Fibroblast of lung (primary cell): ENCODE measurements at places on chromosomes 12 and 14. TPM values are rescaled to one million over a fixed set of nuclear protein-coding genes. Genes with fewer than 3 reads are reported as not detected.
A peak's percentile ranks its signal among the peaks of the same experiment; 100 is the strongest.

DNA sequence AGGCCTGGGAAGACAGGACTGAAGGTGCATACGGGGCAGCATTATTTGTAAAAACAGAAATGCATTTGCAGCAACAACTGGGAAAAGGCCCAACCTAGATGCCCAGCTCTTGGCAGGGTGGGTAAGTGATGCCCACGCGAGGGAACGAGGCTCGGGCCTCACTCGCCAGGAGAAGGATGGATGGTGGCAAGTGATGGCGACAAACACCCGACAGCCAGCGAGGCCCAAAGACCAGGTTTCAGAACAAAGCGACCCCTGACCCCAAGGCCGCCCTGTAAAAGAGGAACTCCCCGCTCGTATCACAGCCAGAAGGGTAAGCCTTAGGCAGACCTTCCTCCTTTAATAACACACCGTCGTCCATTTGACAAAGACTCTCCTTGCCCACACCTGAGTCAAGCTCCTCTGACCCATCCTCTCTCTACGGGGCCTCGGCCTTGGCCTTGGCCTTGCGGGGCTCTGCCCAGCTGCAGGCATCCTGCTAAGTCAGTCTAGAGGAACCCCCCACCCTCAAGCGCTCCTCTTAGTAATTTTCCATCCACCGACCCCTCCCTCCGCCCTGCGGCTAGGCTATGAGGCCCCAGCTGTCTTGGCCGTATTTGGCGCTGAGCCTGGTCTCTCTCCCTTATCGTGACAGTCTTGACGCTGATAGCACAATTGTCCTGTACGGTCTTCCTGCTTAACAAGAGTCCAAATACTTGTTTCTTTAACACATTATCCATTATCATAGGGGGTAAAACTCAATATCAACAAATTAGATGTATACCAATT is 80.2 kb downstream of the NCOR2 start:
- DNase-seq = no peak

- peak; percentile 65 for DNase-seq
Measured at GRCh38 chr12:25328072-25328712, 77.5 kb upstream of the KRAS start.

DNA sequence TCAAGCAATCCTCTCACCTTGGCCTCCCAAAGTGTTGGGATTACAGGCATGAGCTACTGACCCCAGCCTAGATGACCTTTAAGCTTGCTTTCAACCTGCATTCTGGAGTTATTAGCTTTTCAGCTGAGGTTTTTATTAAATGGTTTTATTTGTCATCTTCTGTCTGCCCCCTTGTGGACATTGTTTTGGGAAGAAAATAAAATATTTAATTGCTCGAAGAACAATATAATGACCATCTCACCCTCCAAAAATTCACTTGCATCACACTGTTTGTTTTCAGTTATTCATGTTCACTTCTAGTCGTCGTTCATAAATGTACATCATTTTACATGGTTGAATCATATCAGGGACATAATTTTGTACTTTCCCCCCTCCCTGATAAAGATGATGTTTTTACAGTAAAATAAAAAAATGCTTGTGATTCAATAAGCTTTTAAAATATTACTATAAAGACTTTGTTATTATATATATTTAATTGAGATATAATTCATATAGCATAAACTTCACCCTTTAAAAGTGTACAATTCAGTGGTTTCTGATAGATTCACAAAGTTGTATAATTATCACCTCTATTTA is 10.1 kb upstream of the SPATS2 start:
- peak; percentile 51 for DNase-seq

GRCh38 chr12:119942386-119942785 is 46.6 kb upstream of the BICDL1 start:
- no peak for DNase-seq

- DNase-seq = no peak
Measured at GRCh38 chr12:62258941-62259630, 1.1 kb upstream of the USP15 start.

DNA sequence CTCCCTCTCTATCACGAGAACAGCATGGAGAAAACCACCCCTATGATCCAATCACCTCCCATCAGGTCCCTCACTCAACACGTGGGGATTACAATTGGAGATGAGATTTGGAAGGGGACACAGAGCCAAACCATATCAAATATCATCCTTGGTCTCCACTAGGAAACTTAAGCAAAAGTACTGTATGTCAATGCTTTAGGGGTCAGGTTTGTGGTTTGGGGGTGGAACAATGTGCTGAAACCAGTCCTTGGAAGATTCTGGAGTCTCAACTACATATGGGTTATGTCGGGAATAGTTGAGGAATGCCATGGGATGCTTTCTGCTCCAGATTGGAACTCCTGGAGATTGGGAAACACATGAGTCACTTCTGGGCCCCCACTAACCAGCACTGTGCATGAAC is 48.3 kb upstream of the CCDC63 start:
- no peak for DNase-seq

GRCh38 chr14:102827716-102828115 is 50.5 kb downstream of the TRAF3 start:
- DNase-seq = peak; percentile 61

GRCh38 chr12:50640321-50640939 is 123.5 kb upstream of the ATF1 start:
- DNase-seq = no peak

DNA sequence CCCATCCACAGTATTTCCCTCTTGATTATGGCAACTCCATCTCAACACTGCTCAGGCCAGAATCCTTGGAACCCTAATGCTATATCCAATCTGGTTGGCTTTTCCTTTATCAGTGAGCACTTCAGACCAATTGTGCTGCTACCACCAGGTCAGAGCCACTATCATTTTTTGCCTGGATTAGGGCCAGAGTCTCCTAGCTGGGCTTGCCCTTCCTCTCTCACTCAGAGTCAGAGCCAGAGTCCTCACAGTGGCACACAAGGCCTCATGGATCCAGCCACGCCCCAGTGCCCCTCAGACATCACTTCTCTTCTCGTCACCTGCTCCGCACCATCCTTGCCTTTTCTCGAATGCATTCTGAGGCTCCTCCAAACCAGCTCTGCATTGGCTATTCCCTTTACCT is 211.1 kb downstream of the ANO6 start:
- no peak for DNase-seq

GRCh38 chr12:69350777-69351176 is 2.6 kb downstream of the LYZ start:
- no peak for DNase-seq

DNA sequence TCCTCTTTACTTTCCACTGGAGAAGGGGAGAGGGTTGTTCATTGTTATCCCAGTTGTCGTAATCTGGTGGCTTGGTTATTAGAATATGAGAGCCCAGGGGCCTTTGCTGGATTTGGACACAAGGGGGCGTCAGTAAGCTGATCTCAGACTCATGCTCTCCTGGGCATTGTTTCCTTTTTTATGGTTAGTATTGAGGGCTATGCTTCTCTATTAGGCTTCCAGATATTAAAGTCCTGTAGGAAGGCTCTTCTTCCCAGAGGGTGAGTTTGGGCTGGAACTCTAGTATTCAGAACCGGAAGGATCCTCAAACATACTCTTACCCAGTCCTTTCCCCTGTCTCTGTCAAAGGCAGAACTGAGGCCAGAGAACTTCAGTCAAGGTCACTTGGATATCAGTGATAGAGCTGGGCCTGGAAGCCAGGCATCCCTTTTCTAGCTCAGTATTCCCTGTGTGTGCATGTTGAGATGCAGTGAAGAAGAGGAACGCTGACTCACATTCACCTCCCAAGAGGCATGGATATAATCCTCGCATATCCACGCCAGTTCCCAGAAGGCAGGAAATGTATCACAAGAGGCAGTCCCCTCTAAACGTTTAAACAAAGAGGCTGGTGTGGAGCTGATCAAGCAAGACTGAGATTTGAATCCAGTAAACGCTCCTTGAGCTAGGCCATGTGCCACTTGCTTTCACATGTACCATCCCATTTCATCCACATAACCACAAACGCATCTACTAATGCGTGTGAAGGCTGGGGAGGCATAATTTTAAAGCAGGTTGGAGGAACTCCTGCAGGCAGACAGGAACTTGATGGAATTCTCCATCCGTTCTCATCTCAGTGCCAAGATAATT is 41.6 kb downstream of the UBE3B start:
- peak; percentile 63 for DNase-seq

GRCh38 chr12:132754160-132754932 is 7.3 kb downstream of the ANKLE2 start:
- no peak for DNase-seq

- no peak for DNase-seq
Measured at GRCh38 chr14:55758796-55759195, 178.8 kb downstream of the KTN1 start.

GRCh38 chr12:31586728-31587127 is 4.2 kb downstream of the DENND5B start:
- DNase-seq = no peak

DNA sequence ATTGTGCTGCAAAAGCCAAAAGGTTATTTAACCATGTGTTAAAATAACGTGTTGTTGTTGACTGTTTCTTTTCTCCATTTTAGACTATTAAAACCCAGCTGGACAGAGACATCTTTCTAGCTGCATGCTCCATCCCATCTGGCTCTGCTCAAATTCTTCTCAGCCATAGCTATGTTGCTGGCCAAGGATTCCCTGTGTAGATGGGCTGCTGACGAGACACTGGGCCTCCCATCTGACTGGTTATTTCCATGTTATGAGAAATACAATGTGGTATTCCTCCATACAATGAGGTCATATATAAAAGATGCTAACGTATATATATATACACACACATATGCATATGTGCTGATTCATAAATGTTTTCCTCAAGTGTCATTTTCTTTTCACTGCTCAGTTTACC is 30.1 kb downstream of the MED13L start:
- DNase-seq = peak; percentile 50

GRCh38 chr14:103480595-103480994 is 42.0 kb downstream of the CKB start:
- DNase-seq = no peak

GRCh38 chr12:93166541-93167307 is 211.0 kb upstream of the NUDT4 start:
- DNase-seq = no peak

- no peak for DNase-seq
Measured at GRCh38 chr14:43548368-43548767, 958.7 kb downstream of the FSCB start.

GRCh38 chr14:33839193-33840076 is 111.4 kb downstream of the EGLN3 start:
- DNase-seq = peak; percentile 61

- peak; percentile 35 for DNase-seq
Measured at GRCh38 chr14:98290596-98290995, 981.4 kb downstream of the BCL11B start.

GRCh38 chr12:100733817-100734593 is 60.6 kb upstream of the ANO4 start:
- peak; percentile 23 for DNase-seq

DNA sequence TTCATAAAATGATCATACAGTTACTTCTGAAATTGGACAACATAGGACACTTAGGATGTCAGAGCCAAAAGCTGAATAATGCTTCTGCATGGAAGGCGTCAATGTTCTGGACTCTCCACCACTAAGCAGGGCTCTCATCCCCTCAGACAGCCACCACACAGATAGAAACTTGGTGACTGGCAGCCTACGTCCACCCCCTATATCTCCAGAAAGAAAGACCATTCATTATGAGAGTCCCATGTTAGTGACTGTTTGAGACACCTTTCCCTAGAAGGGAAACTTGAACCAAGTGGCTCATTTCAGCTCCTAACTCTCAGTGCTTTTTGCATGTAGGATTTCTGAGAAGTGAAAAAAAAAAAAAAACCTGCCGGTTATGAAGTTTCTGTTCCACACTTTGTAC is 251.0 kb upstream of the FKBP4 start:
- DNase-seq = no peak

GRCh38 chr14:37588956-37589714 is 5.9 kb downstream of the FOXA1 start:
- no peak for DNase-seq

GRCh38 chr12:109253913-109254544 is 55.1 kb downstream of the FOXN4 start:
- no peak for DNase-seq

- no peak for DNase-seq
Measured at GRCh38 chr14:64778104-64778754, 74.0 kb downstream of the PLEKHG3 start.

- no peak for DNase-seq
Measured at GRCh38 chr14:94424371-94424770, 28.2 kb downstream of the SERPINA11 start.

- no peak for DNase-seq
Measured at GRCh38 chr14:41607304-41607775, 664 bp downstream of the LRFN5 start.

DNA sequence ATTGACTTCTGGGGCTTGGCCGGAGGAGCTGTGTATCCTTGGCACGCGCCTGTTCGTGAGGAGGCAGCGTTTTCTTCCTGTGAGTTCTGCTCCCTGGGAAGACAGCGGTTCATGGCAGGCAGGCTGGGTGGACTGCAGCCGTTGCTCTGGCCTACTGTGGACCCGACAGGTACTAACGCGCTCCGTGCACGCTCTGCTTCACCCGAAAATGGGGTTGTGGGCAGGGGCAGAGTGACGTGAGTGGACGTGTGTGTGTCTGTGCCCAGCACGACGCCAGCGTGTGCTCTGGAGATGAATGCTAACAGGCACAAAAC is 179.1 kb downstream of the KIF26A start:
- DNase-seq = no peak

DNA sequence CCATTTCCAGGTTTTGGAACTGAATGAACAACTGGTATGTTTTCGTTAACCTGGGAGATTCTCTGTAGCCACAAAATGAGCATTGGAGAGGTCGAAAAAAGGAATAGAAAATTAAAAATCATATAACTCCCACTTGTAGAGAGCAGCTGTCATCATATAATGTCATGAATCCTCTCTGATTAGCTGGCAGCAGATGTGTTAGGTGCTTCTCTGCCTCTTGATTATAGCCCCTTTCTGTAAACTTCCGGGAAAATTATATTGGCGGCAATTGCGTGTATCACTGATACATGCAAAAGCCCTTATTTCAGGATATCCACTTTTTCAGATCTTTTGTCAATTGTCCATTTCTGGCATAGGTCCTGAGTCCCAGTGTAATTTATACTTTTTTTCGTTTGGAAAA is 31.7 kb downstream of the FGD4 start:
- no peak for DNase-seq

GRCh38 chr12:50188875-50189575 is 21.9 kb upstream of the CERS5 start:
- no peak for DNase-seq

DNA sequence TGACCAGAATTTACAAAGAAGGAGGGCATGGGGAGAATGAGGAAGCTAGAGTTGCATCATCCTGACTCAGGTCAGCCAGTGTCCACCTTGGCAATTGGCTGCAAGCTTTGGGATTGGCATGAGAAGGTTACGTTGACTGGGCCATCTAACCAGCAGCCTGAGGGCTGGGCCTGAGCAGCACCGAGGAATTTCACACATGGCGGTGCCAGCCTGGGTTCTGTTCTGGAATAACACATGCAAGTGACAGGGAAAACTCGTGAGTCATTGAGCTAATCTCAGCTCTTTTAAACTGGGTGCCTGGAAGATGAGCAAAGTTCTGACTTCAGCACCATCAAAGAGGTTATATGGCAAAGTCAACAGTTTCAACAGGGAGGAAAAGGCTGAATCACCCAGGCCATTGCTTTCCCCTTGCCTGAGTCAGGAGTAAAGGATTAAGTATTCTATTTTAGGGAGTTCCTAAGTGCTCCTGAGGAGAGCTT is 543.2 kb upstream of the TBX3 start:
- peak; percentile 80 for DNase-seq

The ATF7IP gene
- 14.1 and 18.0 TPM in 2 replicates for total RNA-seq

The KLRB1 gene
- total RNA-seq = not detected in 2 replicates

The ACYP1 gene
- total RNA-seq = 7.4 and 14.5 TPM in 2 replicates

The PPP1R36 gene
- total RNA-seq = 1.0 and 1.3 TPM in 2 replicates

The MANSC4 gene
- 0.17 TPM in 1 of 2 replicates, not detected in the other for total RNA-seq

The PUS7L gene
- total RNA-seq = 14.4 and 17.0 TPM in 2 replicates

The GUCY2C gene
- total RNA-seq = not detected in 2 replicates

The KRT74 gene
- not detected in 2 replicates for total RNA-seq

The PFKM gene
- 87.1 and 98.9 TPM in 2 replicates for total RNA-seq

The INSM2 gene
- total RNA-seq = not detected in 2 replicates

The TAS2R43 gene
- 0.99 and 1.0 TPM in 2 replicates for total RNA-seq
